ENCODE measurements at places on chromosomes 1 and 21.

DNA sequence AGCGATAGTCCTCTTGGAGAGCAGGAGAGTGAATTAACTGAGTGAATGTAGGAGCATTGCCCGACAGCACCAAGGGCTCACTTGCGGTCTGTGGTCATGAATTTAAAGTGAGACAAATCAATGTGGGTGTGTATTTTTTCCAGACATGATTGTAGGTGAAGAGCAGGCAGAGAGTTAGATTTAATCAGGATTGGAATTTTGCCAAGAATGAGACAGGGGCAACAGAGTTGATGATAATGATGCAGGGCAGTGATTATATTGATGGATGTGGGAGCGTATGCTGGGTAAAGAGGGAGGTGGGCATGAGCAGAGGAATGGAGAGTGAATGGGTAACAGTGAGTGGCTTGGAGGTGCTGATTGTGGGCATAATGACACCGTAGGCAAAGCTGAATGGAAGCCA lies 20.0 kb upstream of the SYT6 start:
- no peak for DNase-seq

DNA sequence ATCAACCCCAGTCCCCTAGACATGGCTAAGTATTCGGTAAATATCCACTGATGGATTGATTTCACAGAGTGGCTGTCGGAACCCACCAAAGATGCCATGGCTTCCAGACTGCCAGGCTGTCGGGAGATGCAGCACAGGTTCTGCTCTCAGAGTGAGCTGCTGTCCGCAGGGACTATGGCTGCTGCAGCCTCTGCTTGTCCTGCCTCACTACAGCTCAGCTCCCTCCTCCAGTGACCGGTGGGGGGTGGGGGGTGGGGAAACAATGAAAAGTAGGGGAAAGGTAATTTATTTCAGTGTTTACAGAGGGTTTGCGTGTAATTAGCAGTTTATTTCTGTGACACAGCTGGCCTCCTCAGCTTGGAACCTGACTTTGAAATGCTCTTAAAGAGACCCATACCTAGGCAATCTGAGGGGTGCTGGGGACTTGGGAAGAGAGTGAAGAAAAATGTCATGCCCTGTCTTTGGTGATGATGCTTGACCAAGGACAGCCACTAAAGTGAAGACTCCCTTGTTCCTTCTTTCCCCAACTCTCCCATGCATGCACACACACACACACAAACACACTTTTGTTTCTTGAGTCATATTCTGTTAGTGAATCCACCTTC lies 109.0 kb downstream of the CACNA1E start:
- no peak for DNase-seq

DNA sequence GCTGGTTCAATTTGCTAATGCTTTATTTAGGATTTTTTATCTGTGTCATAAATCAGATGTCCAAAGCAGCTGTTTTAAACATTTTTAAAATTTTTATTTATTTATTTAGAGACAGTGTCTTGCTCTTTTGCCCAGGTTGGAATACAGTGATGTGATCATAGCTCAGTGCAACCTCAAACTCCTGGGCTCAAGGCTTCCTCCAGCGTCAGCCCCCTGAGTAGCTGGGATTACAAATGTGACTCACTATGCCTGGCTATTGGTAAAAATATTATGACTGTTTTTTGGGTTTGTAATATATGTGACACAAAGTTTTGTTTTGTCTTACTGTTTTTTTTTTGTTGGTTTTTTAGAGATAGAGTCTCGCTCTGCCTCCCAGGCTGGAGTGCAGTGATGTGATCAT lies 11.8 kb downstream of the ZBED6 start:
- DNase-seq: no peak

DNA sequence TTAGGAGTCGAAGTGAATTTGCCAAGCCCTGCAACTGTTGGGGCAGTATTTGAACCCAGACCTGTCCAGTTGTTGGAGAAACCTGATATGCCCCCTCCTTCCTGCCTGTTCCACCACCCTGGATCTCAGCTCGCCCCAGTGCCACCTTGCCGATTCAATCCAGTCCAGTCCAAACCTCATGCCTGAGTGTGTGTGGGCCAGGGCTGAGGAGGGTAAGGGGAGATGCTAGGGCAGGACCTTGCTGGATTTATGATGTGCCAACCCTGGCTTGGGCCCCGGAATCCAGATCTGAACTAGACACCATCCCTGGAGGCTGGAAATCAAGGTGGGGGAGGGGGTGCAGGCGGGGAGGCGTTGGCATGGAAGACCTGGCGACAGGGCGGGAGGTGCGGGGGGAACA lies 98.9 kb upstream of the WNT4 start:
- no peak for DNase-seq

DNA sequence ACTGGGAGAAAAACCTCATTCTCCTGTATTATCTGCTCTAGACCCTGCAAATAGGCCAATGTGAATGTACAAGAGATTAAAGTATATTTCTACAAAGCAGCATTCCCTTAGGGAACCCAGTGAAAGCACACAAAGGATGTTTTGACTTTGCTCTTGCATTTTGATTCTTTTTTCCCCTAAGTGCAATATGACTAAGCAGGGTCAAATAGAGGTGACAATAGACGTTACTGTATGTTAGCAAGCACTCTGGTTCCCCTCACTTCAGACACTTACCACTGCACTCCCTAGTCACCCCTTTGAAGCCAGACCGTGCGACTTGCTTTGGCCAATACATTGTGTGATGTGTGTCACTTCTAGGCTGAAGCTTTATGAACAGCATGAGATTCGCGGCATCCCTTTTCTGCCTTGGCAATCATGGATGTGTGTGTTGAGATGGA lies 209.7 kb downstream of the RHOU start:
- no peak for DNase-seq

DNA sequence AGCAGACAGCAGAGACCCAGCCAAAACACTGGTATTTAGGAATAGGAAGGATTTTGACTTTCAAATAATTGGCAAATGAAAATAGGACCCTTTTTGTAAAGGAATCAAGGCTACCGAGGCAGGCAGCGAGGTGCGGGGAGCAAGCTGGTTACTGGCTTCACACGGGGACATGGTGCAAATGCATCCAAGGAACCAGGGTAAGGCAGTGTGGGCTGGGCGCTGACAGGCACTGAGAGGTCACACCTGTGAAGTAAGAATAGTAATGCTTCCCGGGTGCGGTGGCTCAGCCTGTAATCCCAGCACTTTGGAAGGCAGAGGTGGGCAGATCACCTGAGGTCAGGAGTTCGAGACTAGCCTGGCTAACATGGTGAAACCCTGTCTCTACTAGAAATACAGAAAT lies 15.5 kb downstream of the CHAF1B start:
- DNase-seq: no peak

DNA sequence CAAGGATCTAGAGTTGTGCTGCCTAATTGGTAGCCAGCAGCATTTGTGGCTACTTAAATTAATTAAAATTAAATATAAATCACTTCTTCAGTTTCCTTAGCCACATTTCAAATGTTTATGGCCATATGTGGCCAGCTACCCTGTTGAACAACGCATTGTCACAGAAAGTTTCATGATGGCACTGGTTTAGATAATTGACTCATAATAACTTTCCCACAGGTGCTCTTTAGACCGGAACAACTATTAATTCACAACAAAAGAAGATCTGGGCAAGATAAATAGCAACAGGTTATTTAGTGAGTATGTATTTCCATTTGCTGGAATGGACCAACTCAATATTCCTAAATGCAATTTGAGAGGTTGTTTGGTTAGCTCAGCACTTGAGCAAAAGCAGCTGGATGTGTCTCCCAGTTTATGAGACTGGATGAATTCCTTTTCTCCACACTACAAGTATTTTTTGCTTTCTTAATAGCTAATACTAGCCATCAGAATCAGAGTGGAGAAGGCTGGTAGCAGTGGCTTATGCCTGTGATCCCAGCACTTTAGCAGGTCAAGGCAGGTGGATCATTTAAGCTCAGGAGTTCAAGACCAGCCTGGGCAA lies 3.7 kb upstream of the AMIGO1 start:
- no peak for DNase-seq

DNA sequence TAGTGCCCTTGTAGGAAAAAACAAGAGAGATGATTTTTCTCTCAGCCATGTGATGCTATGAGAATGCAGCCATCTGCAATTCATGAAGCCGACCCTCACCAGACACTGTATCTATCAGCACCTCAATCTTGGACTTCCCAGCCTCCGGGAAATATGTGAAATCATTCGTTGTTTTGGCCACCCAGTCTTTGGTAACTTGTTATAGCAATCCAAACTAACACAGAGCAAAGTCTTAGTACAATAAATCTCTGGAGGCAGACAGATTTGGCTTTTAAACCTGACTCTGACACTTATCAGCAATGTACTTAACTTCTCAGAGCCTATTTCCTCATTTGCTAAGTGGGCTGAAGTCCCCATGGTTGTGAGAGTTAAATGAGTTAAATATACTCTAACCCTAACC lies 5.1 kb upstream of the MED18 start:
- DNase-seq: peak; percentile 39

DNA sequence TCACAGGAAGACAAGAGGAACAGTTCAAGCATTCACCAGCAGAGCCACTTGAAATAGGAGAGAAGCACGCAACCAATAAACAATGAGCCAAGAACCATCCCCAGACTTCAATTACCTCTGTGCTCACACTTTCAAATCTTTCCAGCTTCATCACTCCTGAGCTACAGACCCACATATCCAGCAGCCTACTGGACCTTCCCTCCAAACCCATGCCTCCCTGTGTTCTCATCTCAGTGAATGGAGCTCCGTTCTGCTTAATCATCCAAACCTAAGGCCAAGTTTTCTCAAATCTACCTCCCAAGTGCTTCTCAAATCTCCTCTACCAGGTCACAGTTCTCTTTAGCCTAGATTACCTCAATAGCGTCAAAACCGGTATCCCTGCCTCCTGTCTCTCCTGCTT lies 3.7 kb downstream of the PEF1 start:
- DNase-seq: no peak

DNA sequence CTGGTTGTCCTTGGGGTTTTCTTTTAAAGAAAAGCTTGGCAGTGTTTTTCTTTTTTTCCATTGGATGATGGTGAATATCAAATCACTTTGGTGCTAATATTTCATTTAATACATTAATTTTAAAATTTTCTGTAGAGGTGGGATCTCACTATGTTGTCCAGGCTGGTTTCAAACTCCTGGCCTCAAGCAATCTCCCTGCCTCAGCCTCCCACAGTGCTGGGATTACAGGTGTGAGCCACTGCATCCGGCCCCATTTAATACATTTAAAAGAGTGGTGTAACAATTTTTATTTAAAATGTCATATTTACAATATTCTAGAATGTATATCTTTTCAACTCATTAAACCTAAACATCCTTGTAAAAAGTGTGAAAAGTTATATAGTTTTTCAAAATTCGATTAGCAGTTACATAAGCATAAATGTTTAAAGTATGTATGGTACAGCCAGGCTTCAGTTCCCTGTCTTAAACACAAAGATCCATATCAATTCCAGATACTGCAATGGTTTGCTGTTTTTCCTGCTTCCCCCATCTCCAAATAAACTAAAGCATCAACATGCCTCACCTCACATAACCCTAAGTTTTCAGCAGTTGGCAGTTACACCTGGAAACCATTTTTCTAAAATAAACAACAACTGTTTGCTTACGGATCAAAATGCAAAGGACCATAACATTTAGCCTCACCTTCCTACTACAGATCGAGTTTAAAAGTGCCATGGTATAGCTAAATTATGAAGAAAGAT lies 8.9 kb upstream of the LGALS8 start:
- DNase-seq: no peak

DNA sequence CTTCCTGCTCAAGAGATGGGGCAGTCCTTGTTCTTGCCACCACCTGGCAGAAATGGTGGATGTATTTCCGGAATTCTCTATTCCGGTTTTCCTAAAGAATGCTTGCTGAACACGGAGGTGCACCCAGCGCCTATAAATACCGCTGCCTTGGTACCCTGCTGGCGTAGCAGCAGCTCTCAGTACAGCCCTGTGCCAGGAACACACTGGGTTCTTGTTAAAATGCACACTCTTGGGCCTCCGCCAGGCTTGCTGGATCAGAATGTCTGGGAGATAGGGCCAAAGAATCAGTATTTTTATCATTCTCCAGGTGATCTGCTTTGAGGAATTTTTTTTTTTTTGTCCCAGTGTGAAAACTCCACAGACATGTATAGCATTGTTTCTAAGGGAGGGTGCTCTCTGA lies 54.2 kb downstream of the IGSF5 start:
- no peak for DNase-seq

- peak; percentile 59 for DNase-seq
Measured at GRCh38 chr1:100034470-100034869, 64.7 kb downstream of the SLC35A3 start.

DNA sequence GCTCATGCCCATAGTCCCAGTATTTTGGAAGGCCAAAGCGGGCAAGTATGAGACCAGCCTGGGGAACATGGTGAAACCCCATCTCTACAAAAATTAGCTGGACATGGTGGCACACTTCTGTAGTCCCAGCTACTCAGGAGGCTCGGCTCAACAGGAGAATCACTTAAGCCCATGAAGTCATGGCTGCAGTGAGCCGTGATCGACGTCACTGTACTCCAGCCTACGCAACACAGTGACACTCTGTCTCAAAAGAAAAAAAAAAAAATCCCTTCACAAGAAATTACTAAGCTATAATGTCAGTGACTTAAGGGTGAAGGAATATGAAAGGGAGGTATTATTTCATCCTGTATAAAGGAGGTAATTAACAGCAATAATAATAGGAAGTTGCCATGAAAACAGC lies 99.8 kb downstream of the ACBD6 start:
- no peak for DNase-seq

- no peak for DNase-seq
Measured at GRCh38 chr1:209855623-209856022, 27.9 kb downstream of the UTP25 start.

GRCh38 chr1:200530623-200531261 lies 89.8 kb downstream of the KIF14 start:
- no peak for DNase-seq

DNA sequence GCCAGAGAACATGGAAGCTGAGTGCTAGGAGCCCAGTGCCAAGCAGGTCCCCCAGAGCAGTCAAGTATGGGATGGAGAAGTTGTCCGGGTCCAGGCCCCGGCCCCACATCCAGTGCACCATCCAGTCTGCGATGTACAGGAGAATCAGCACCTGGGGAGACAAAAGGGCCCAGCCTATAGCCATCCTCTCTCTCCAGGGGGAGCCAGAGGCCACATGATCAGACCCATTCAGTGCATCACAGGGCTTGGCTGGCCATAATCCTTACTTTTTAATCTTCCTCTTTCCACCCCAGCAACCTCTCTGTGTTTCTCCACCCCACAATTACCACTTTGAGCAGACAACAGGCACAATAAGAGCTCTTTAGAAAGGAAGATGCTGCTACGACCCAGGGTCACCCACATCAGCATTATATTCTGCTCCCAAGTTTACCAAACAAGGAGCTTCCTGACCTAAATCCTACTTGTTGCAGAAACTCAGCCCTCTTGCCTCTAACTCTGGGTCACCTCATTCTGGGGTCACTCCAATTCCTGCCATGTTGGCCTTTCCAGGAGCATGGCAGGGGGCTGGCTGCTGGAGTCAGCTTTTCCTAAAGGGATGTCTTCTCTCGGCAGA lies 16.4 kb upstream of the RAB29 start:
- DNase-seq: peak; percentile 76

Data from KBM-7 (cell line).